Caki2 (cell line): ENCODE measurements at places on chromosomes 5 and 9.

- no peak for DNase-seq
Observed at GRCh38 chr5:179437341-179438001, 92.2 kb upstream of the ADAMTS2 start.

DNA sequence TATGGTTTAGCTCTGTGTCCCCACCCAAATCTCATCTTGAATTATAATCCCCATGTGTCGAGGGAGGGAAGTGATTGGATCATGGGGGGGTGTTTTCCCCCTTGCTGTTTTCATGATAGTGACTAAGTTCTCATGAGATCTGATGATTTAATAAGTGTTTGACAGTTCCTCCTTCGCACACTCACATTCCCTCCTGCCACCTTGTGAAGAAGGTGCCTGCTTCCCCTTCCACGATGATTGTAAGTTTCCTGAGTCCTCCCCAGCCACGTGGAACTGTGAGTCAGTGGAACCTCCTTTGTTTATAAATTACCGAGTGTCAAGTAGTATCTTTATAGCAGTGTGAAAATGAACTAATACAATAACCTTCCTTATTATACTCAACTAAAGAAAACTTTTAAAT is 24.3 kb upstream of the TEX10 start:
- no peak for DNase-seq

GRCh38 chr9:79489261-79490000 is 82.3 kb upstream of the TLE4 start:
- DNase-seq, result peak; percentile 43

GRCh38 chr5:58988938-58989337 is 406.1 kb downstream of the RAB3C start:
- no peak for DNase-seq

DNA sequence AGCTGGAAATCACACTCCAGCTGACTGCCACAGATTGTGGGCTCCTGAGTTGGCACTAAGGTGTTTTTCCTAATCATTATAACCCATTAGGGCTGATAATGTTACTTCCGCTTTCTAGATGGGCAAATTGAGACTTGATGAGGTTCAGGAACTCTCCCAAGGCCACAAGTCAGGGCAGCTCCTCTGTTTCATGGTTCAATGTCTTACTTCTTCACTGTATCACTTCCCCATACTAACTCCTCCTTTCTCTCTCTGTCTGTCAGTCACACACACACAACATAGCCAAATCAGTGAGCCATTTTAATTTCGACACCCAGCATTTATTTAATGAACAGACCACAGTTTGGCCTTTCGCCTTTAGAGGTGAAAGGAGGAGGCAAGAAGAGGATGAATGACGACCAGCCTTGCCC is 17.8 kb upstream of the TRAF1 start:
- DNase-seq, result no peak

- DNase-seq, result no peak
Observed at GRCh38 chr5:66615894-66616293, 19.7 kb downstream of the MAST4 start.

GRCh38 chr9:99509065-99509745 is 287.1 kb downstream of the SEC61B start:
- DNase-seq, result no peak

DNA sequence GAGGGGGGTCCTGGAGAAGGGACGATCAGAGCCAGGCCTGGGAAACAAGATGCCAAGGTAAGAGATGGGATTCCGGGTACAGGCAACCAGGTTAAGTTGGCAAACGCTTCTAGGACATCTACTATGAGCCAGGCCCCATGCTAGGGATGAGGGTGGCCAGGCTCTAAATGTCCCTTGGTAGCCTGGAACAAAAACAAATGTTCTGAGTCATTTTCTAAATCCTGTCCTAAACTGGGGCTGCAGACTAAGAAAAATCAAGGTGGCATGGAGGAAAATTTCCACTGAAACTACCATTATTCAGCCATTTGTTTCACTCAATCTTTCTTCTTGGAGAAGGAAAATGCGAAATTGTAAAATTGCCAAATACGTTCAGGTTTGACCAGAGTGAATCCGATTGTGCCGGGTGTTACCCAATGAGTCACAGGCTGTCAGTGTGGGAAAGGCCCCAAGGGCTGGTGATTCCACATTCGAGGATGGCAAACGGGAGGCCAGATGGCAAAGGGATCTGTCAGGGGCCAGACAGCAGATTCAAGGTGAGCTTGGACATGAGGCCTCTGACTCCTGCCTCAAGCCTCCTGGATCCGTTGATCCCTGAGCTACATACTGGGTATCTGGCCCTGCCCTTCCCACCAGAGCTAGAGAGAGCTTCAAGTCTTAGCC is 57.6 kb downstream of the PAX5 start:
- no peak for DNase-seq

GRCh38 chr9:93058355-93059010 is at the start of gene SUSD3:
TSS of gene SUSD3 (plus strand) at chr9:93058701. CDS start at chr9:93058743, 42 bp downstream.
- DNase-seq, result peak; percentile 14

DNA sequence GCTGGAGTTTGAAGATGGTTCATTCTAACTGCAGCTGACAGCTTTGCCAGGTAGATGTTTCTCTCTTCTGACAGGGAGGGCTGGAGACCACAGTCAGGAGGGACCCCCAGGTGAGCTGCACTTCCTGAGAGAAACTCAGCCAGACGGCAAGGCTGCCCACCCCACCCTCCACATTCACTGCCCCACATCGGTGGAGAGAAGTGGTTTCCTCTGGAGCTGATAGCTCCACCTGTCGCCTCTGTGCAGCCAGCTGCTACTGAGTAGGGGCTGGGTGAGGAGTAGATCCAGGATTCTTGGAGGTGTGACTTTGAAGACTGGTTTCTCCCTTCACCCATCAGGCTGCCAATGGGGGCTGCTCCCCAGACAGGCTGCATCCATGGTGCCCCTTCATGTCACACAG is 175.0 kb downstream of the CARTPT start:
- DNase-seq, result no peak

DNA sequence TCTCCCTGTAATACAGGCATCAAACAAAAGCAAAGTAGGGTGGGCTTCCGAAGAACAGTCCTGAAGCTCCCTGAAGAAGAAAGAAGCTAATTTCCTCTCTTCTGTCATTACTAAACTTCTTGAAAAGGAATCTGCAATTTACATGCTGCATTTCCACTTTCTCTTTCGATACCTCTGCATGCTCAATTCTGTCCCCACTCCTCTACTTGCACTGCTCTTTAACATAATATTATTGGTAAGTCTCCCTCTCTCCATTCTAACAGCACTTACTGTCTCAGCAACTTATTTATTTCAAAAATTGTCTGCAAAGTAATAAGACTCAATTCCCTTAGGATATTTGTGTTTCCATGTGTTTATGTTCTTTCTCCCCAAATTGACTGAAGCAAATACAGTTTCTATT is 3.9 kb upstream of the PLPP1 start:
- no peak for DNase-seq

- no peak for DNase-seq
Observed at GRCh38 chr5:34494111-34494755, 161.9 kb upstream of the RAI14 start.

DNA sequence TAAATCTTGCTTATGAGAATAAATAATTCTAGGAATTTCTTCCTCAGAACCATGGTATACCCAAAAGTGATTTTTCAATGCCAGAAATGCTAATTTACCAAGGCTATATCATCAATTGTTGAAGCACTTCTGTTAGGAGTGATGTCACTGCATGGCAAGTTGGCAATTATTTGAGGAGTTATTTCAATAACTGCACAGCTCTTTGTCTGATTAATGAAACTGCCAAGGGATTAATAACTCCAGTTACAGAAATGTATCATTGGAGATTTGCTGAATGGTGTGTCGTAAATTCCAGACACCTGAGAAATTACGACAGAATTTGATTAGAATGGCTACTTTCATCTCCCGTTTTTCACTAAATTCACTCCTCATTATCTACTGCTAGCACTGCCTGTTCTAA is 182.6 kb upstream of the TYRP1 start:
- DNase-seq, result no peak

DNA sequence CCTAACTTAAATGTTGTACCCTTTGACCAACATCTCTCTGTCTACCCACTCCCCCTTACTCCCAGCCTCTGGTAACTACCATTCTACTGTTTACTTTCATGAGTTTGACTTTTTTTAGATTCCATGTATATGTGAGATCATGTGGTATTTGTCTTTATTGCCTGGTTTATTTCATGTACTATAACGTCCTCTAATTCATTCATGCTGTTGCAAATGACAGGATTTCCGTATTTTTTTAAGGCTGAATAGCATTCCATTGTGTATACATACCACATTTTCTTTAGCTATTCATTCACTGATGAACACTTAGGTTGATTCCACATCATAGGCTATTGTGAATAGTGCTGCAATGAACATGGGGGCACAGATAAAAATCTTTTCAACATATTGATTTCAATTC is 11.8 kb upstream of the NDUFB6 start:
- DNase-seq, result no peak

DNA sequence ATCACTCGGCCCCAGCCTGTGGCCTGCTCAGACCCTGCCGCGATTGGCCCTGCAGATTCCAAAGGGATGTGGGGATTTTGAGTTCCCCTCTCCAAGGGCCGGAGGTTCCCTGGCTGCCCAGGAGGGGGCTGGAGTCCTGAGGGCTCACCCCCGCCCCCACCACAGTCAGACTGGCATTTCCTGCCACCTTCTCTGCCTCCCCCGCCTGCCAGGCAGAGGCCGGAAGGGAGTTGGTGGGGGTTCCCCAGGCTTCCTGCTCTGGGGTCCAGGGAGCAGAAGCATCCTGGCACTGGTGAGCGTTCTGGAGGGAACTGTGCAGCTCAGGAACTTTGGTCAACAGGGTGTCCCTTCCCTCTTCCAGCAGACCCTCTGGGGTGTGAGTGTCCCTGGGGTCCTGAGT is 70.6 kb downstream of the RXRA start:
- no peak for DNase-seq

DNA sequence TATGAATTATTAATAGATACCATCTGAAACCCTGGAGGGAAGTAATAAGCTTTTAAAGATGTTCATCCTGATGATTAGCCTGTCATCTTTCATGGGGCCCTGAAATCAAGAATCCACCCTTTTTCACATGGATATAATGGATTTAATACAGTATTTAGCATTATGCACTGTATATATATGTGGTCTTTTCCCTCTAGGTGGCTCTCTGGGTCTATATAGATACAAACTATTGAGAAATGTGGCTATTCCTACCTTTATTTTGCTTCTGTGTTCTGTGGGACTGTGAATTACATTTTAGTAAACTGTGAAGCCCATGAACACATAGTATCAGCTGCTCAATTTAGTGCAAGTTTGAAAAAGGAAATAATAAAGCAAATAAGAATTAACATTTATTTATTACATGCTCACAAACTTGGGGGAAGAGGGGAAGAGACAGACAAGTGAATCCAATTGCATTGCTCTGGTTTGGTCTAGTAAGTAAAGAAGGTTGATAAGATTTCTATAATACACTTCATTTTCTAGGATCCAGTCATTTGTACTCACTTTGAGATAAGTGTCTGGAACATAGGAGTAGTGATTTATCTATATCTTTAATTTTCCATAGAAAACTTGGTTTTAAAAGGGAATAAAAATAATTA is 112.2 kb downstream of the SCAMP1 start:
- DNase-seq, result no peak

- no peak for DNase-seq
Observed at GRCh38 chr5:102031711-102032110, 264.4 kb downstream of the SLCO4C1 start.

- DNase-seq, result no peak
Observed at GRCh38 chr5:133714161-133714915, 102.0 kb upstream of the FSTL4 start.

- no peak for DNase-seq
Observed at GRCh38 chr5:3105581-3105980, 354.1 kb upstream of the IRX2 start.

DNA sequence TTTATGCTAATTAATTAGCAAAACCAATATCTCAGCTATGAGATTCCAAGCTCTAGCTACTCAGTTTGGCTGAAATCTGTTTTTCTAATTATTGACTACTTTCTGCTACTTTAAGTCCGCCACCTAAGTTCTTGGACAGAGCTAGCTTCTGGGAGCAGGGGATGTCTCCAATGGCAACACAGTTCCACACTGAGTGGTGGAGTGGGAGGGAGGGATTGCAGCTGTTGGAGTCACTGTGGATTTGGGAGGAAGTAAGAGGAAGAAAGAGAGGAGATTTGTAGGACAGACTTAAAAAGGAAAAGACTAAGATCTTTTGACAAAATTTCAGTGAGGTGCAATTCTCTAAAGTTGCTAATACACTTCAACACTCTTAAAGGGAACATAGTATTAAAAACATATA is 450.8 kb downstream of the NFIB start:
- DNase-seq, result no peak

DNA sequence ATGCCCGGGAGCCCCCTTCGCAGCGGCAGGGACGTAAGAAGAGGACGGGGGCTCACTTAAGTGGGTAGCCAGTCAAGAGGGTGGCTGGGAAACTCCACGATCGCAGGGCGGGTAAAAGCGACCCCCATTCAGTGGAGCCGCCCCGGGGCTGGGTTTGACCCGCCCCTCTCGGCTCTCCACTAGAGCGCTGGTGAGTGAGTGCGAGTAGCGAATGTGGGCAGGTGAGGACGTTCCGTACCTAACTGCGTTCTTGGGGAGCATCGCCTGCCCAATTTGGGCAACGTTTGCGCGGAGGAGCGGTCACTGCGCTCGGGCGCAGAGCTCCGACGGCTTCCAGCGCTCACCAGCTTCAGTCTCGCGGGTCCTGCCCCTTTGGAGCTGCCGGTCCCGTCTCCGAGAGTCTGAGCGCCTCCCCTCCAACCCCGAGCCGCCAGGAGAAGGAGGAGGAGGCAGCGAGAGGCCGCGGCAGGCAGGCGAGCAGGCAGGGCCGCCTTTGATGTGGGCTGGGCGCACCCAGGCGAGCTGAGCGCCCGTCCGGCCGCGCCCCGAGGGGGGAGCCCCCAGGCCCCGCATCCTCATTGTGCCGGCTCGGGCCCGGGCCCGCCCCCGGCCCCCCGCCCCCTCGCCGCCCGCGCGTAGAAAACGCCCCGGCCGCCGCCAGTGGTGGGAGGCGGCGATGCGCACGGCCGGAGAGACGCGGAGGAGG is at the start of gene FGF18:
Gene FGF18, plus strand, starts transcription at position 666 of the 706 bp plus-strand sequence. CDS start 553 bp downstream, outside the sequence.
- DNase-seq, result peak; percentile 91

GRCh38 chr9:104009826-104010225 is 84.3 kb upstream of the SMC2 start:
- no peak for DNase-seq

DNA sequence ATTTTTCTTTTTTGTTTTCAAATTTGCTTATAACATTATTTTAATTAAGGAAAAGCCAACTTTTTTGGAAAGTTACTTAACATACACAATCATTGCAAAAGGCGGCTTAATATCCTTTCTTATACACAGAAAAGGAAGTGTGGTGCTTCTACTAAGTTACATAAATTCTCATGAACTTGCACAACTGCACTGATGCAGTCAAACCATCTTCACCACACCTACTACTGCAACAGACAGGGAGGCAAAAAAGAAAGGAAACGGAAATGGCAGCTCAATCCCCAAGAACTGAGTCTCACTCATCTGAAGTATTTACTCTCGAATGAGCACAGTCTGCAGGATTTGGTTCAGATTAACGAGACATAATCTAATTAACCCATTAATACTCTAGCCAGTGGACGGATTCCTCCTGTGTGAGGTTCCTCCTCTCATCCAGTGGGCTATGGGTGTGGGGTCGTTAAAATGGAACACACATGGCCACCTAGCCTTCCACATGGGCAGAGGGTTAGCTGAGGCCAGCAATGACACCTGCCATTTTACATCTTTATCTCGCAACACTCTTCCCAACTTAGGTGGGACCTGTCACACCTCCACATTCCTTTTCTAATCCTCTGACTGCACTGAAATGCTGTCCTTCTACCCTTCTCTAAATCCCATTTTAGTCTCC is 30.0 kb downstream of the GOLM1 start:
- DNase-seq, result no peak

- no peak for DNase-seq
Observed at GRCh38 chr5:7808998-7809397, 41.9 kb downstream of the CFAP90 start.

GRCh38 chr5:143618141-143618540 is 193.8 kb upstream of the HMHB1 start:
- no peak for DNase-seq
